ENCODE measurements at places on chromosomes 7 and 10.

GRCh38 chr10:121722665-121723064 is 124.4 kb upstream of the FGFR2 start:
- H3K4me1 ChIP-seq, result 0 out of 2 replicates have a peak, but pooled peaks cover 3% of the 10 kb centered on the region
- no peaks in the 10 kb centered on the region for H3K27me3 ChIP-seq
- no peaks in the 10 kb centered on the region for H3K36me3 ChIP-seq
- no peak overlapping the region for H3K4me3 ChIP-seq

- H3K27ac ChIP-seq, result no peak overlapping the region
- no peaks in the 10 kb centered on the region for H3K4me1 ChIP-seq
- H3K27me3 ChIP-seq, result 0 out of 2 replicates have a peak, but pooled peaks cover 8% of the 10 kb centered on the region
- H3K4me3 ChIP-seq, result no peak overlapping the region
- no peaks in the 10 kb centered on the region for H3K36me3 ChIP-seq
- DNase-seq, result no peak
Measured at GRCh38 chr10:114064151-114065048, 20.7 kb downstream of the ADRB1 start.

GRCh38 chr10:52491246-52491995 is 177.3 kb downstream of the DKK1 start:
- H3K27ac ChIP-seq, result no peak overlapping the region
- H3K27me3 ChIP-seq, result no peaks in the 10 kb centered on the region
- DNase-seq, result no peak
- H3K36me3 ChIP-seq, result no peaks in the 10 kb centered on the region
- no peak overlapping the region for H3K4me3 ChIP-seq
- peaks cover 11% of the 10 kb centered on the region for H3K4me1 ChIP-seq

GRCh38 chr10:6095810-6096570 is 7.2 kb downstream of the RBM17 start:
- DNase-seq, result no peak
- H3K27ac ChIP-seq, result no peak overlapping the region
- H3K36me3 ChIP-seq, result peaks cover 3% of the 10 kb centered on the region
- no peaks in the 10 kb centered on the region for H3K4me1 ChIP-seq

GRCh38 chr10:86658261-86658741 is 4.0 kb downstream of the OPN4 start:
- no peak overlapping the region for H3K27ac ChIP-seq
- no peak overlapping the region for H3K4me3 ChIP-seq
- no peaks in the 10 kb centered on the region for H3K36me3 ChIP-seq
- no peaks in the 10 kb centered on the region for H3K27me3 ChIP-seq

DNA sequence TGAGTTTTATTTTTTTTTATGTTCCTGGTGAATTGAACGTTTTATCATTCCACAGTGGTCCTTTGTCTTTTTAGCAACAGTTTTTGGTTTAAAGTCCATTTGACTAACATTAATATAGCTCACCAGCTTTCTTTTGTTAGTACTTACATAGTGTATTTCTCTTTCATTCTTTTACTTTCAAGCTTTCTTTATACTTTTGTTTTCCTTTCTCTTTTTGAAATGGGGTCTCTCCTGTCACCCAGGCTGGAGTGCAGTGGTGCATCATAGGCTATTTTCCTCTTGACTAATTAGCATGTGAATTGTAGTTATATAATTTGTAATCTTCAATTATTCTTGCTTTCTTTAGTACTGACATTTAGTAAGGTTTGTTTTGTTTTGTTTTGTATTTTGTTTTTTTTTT is 27.8 kb downstream of the GARIN1A start:
- H3K27ac ChIP-seq, result no peak overlapping the region
- no peak overlapping the region for H3K4me3 ChIP-seq
- H3K27me3 ChIP-seq, result no peaks in the 10 kb centered on the region
- no peaks in the 10 kb centered on the region for H3K4me1 ChIP-seq

GRCh38 chr10:3421537-3422257 is 249.1 kb upstream of the PITRM1 start:
- no peak overlapping the region for H3K4me3 ChIP-seq
- H3K27me3 ChIP-seq, result no peaks in the 10 kb centered on the region
- H3K36me3 ChIP-seq, result no peaks in the 10 kb centered on the region

DNA sequence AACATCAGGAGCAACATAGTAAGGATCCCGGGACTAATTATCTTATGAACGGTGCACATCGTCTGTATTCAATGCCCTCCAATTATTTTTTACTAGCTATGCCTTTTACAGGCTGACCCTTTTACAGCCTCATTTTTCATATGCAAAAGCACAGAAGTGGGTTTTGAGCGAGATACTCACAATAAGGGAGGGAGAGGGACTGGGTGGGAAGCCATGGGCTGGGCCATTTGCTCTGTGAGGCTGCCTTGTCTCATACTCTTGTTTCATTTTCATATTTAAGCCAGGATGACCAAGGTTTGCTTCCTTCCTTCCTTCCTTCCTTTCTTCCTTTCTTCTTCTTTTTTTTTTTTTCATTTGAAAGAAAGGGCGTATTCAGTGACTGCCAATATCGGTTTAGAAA is 259.3 kb downstream of the TRIL start:
- no peaks in the 10 kb centered on the region for H3K27me3 ChIP-seq
- no peak overlapping the region for H3K4me3 ChIP-seq
- no peaks in the 10 kb centered on the region for H3K36me3 ChIP-seq
- H3K4me1 ChIP-seq, result no peaks in the 10 kb centered on the region
- no peak overlapping the region for H3K27ac ChIP-seq

DNA sequence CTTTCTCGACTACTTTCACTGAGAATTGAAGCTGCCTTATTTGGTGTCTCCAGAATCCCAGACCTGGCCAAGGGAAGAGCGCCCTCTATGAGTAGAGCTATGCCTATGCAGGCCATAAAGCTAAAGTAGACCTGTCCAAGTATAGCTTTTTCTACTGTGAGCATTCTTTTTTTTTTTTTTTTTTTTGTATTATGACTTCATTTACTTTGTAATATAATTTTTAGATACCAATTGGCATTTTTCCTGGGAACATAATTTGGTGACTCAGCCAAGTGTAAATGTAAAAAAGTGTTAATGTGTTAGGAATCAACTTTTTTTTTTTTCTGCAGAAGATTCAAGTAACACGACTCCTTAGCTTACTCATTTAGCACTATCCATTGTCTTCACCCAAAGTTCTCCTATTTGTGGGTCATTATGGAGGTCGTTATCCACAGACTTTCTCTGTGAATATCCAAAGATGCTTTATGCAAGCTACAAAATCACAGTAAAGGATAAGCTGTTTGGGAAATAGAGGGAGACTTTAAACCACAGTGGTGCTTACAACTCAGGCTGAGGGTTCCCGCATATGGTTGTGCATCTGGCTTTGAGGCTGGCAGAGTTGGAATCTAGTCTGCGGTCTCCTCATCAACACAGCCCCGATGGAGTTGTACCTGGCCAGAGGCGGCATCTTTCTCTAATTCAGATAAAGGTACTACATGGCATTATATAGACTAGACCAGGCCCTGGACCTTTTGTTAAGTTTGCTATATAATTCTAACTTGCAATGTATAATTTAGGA is 1040.2 kb upstream of the SORCS1 start:
- H3K27ac ChIP-seq, result no peak overlapping the region
- no peak overlapping the region for H3K4me3 ChIP-seq
- H3K4me1 ChIP-seq, result no peaks in the 10 kb centered on the region
- no peaks in the 10 kb centered on the region for H3K36me3 ChIP-seq

DNA sequence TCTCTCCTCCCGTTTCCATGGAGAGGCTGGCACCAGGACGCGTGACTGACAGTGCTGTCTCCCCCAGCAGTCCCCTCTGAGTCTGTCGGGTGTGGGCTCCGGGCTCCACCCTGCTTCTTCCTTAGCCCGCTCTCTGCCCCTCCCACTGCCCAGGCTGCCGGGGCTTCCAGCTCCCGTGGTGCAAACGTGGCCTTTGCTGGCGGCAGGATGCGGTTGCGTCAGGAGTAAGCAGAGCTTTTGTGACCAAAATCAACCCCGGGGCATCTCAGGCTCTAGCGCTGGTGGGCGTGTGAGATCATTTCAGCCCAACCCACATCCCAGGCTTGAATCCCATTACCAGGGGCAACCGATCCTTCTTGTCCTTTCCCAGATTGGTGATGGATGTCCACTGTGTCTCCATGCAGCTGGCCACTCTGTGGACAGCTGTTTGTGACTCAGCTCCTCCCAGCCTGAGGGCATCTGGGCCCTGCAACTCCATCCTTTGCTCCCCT is 28.2 kb downstream of the PTPRE start:
- peak overlapping the region; percentile 26 for H3K27ac ChIP-seq
- no peaks in the 10 kb centered on the region for H3K36me3 ChIP-seq
- no peaks in the 10 kb centered on the region for H3K27me3 ChIP-seq
- DNase-seq, result peak; percentile 92
- peaks cover 5% of the 10 kb centered on the region for H3K4me1 ChIP-seq
- peak overlapping the region; percentile 7 for H3K4me3 ChIP-seq

GRCh38 chr7:30278849-30279652 is 5.3 kb upstream of the ZNRF2 start:
- no peak for DNase-seq
- H3K27me3 ChIP-seq, result no peaks in the 10 kb centered on the region
- no peaks in the 10 kb centered on the region for H3K36me3 ChIP-seq
- no peak overlapping the region for H3K4me3 ChIP-seq
- peak overlapping the region; percentile 48 for H3K27ac ChIP-seq

DNA sequence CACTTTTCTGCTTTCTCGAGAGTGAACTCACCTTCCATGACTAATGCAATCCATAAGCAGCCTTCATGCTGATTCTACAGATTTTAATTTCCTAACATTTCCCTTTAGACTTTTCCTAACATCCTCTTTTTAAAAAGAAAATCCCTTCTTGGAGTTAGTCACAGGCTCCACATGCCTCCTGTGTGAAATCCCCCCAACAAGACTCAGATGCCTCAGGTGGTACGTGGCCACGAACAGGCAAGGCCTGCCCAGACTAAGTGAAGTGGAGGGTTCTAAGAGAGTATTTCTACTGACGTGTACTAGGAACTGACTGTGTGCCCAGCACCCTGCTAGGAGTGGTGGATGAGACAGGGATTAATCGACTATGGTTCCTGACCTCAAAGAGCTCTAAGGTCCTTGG is 125.9 kb upstream of the HPS1 start:
- no peaks in the 10 kb centered on the region for H3K4me1 ChIP-seq
- H3K36me3 ChIP-seq, result no peaks in the 10 kb centered on the region
- H3K27ac ChIP-seq, result no peak overlapping the region

DNA sequence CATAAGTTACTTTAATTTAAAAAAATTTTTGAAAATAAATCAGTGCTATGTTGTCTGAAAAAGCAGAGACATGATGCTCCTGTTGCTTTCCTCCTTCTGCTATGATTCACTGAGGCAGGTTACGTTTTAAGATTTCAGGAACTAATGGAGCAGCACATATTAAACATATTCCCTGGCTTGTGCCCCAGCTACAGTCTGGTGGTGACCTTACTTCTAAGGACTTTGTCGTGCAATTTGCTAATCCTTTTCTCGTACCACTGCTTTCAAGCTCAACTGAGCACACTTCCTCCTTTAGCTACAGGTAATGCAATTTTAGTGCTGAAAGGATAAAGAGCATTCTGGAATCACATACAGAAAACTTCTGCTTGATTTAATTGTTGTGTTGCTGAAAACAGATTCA is 16.2 kb upstream of the PRR15 start:
- no peaks in the 10 kb centered on the region for H3K4me1 ChIP-seq
- H3K4me3 ChIP-seq, result no peak overlapping the region
- H3K27ac ChIP-seq, result no peak overlapping the region

DNA sequence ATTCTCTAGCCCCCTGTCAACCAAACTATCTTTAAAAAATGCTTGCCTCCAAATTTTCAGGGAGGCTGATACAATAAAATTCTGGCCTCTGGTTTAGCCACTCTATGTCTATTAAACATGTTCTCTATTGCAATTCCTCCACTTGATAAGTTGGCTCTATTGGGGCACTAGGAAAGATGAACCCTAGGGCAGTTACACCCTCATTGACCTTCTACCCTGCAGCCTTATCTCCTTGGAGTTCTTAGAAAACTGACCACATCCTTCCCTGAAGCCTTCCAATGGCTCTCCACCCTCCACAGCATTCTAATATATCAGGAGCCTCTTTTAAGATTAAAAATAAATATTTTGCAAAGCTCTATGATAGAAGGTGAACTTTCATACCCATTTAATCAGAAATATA is 30.6 kb downstream of the SVOPL start:
- no peak overlapping the region for H3K27ac ChIP-seq
- no peak overlapping the region for H3K4me3 ChIP-seq
- DNase-seq, result no peak
- H3K27me3 ChIP-seq, result no peaks in the 10 kb centered on the region
